Sigmoid colon (tissue), 7 donors: ENCODE measurements at places on chromosomes 6 and 20. TPM values are rescaled to one million over a fixed set of nuclear protein-coding genes. Genes with fewer than 3 reads are reported as not detected.

DNA sequence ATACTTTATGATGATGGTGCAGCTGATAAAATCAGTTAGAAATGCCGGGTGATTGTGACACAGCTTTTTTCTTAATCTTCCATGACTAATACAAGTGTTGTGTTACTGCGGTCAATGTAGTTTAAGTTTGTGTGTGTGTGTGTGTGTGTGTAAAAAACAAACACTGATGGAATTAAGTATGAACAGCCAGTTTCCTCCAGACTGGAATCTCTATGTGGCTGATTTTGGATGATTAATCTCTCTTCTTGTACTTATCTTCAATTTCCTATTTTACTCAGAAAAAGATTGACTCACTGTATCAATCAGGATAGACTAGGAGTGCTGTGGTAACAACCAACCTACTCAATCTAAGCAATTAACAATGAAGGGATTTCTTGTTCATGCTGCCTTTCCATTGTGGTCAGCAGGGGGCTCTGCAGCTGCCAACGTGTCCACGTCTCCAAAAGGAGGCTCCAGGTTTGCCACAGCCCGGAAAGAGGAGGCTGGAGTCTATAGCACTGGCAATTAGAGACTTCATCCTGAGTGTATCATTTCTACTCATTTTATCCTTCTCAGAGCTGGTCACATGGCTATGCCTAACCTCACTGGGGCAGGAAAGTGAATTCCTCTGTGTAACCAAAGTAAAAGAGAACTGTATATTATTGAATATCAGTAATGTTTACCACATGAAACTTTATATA, 107.7 kb downstream of the CD109 start:
- H3K4me3 ChIP-seq, result no peak overlapping the region
- no peak overlapping the region for H3K27ac ChIP-seq
- H3K36me3 ChIP-seq, result no peaks in the 10 kb centered on the region
- H3K27me3 ChIP-seq, result no peaks in the 10 kb centered on the region
- no peak for DNase-seq

DNA sequence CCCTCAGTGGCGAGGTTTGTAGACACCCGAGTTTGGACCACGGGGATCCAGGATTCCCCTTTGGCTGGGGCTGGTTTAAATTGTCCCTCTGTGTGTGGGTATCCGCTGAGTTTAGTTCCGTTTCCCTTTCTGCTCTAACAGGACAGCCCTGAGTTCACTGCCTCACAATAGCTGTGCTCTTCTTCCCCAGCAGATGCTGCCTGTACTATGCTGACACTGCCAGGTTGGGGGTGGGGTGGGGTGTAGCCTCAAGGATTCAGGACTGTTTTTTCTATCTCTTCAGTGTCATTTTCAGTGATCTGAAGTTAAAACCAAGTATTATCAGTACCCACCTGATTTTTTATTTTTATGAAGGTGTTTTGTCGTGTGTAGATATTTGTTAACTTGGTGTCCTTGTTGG, 655.0 kb downstream of the COL12A1 start:
- no peaks in the 10 kb centered on the region for H3K4me1 ChIP-seq
- no peak for DNase-seq
- H3K27ac ChIP-seq, result no peak overlapping the region
- no peaks in the 10 kb centered on the region for H3K36me3 ChIP-seq
- H3K4me3 ChIP-seq, result no peak overlapping the region
- no peaks in the 10 kb centered on the region for H3K27me3 ChIP-seq

DNA sequence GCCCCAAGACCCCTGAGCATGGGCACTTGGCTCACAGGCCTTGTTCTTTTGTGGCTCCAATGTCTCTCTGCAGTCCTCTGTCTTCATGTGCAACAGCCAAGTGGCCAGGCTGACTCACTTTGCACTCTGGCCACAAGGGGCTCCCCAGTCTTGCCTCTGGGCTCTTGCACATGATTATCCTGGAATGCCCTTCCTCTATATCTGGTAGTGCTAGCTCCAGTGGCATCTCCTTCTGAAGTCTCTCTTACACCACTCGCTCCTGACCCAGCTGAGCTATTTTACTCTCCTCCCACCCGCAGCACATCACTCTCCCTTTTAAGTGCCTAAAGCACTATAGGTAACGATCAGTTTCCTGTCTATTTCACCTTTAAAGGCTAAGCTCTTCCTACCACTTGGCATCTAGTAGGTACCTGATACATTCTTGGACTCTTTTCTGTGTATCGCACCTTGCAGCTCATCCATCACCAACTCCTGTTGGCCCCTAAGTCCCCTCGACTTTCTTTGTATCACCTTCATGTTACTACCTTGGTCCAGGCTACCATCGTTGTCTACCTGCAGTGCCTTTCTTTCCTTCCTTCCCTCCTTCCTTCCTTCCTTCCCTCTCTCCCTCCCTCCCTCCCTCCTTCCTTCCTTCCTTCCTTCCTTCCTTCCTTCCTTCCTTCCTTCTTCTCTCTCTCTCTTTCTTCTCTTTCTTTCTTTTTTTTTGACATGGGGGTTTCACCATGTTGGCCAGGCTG, 211.9 kb upstream of the RNF24 start:
- DNase-seq, result no peak
- H3K4me3 ChIP-seq, result no peak overlapping the region
- no peaks in the 10 kb centered on the region for H3K4me1 ChIP-seq
- no peaks in the 10 kb centered on the region for H3K36me3 ChIP-seq
- no peak overlapping the region for H3K27ac ChIP-seq
- no peaks in the 10 kb centered on the region for H3K27me3 ChIP-seq

FAM83C gene
- polyA plus RNA-seq, result under 0.01 TPM

TPBG gene
- polyA plus RNA-seq, result 7.3 TPM

CFAP61 gene
- 0.15 TPM for polyA plus RNA-seq

ATP9A gene
- polyA plus RNA-seq, result 5.3 TPM
